ENCODE measurements at places on chromosomes 4 and X.

- DNase-seq = no peak
Measured at GRCh38 chrX:55697381-55697780, 20.2 kb upstream of the RRAGB start.

DNA sequence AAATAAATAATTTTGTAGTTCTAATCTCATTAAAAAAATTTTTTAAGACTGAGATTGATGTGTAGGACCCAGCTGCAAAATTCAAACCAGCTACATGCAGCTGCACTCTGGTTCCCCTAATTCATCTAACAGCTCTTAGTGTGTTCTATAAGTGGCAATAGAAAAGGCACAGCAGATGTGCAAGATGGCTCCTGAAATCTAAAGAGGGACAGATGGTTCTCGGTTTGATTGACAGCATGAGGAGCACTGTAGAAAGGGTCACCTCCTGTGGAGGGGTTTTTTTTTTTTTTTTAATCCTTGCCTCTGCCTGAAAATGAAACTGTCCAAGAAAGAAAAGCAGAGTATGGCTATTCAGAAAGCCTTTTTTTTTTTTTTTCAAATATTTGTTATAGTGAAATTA, 16.9 kb upstream of the OCIAD1 start:
- DNase-seq = no peak

DNA sequence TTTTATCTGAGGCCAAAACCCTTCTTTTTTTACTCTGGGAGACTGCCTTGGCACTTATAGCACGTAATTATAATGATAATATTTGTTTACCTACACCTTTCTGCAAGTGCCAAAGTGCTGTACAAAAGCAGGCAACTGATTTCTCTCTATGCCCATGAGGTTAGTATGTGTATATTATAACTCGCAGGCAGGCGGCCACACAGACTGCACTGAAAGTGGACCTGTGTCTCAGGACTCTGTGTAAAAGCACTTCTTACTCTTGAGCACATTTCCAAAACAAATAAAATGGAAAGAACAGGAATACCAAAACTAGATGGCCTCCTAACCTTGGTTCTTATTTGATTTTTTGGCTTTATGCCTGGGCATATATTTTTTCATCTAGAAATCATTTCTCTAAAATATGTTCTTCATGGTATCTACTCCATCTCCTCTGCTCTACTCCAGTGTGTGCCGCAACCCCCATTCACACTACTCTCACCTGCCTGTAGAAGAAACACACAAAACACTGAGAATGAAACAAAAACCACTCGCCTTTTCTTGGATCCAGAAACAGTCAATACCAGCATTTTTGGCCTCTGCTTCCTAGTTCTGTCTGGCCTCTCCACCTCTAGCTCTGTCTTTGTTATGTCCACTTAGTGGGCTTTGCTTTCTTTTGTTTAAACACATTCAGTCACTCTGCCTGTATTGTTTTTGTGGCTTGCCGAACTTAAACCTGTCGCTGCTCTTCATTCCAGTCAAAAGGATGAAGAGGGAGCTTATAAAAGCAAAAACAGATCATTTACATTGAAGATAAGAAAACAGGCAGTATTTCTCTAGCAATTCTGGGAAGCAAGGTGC, 934.5 kb upstream of the TENM3 start:
- no peak for DNase-seq

DNA sequence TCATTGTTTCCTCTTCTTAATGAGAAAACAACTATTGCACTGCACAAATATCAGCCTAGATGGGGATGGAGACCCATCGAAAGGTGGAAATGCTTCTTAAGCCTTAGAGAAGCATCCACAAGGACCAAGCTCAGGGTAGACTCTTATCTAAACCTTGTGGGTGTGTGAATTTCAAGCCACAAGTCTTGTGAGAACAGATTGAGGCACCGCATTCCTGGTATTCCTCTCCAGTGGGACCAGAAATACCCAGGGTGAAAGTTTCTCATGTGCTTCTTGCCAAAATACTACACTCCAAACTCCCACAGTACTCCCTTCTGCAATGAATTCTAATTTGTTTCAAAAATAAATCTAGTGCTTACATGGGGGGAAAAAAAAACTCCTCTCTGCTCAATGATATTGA, 375.6 kb downstream of the PDGFC start:
- DNase-seq = no peak

DNA sequence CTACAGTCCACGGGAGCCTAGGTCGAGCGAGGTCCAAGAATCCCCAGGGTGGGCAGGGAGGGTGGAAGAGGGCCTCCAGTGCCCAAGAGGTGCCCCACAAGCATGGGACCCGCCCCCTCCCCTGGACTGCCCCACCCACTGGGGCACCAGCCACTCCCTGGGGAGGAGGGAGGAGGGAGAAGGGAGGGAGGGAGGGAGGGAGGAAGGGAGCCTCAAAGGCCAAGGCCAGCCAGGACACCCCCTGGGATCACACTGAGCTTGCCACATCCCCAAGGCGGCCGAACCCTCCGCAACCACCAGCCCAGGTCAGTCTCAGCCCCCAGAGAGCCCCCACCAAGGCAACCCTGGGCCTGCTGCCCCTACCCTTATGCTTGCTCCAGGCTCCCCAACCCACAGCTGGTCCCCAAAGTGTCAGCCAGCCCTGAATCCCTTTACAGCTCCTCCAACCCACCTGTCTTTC, at the start of gene GATA1:
Gene GATA1, plus strand, starts transcription at position 250 of the 460 bp plus-strand sequence. CDS start 4,520 bp downstream, outside the sequence.
- no peak for DNase-seq

DNA sequence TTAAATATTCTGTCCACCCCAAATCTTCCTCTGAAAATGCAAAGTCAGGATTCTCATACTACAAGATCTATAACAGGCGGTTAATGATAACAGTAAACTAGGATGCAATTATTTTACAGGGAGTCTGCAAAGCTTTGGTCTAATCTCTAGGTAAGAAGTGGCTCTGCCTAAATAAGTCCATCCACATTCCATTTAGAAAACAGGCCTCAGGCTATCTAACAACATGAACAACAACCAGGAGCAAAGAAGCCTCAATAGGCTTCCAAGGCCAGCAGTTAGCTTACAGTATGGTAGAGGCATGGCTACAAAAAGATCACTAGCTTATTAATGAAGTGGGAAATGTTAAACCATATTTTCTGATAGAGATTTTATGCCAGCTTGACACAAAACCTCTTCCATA, 6.4 kb downstream of the MAB21L2 start:
- DNase-seq = no peak

GRCh38 chr4:14184265-14184664, 556.7 kb upstream of the BOD1L1 start:
- no peak for DNase-seq

- DNase-seq = no peak
Measured at GRCh38 chrX:18879144-18879543, 104.8 kb downstream of the PHKA2 start.

DNA sequence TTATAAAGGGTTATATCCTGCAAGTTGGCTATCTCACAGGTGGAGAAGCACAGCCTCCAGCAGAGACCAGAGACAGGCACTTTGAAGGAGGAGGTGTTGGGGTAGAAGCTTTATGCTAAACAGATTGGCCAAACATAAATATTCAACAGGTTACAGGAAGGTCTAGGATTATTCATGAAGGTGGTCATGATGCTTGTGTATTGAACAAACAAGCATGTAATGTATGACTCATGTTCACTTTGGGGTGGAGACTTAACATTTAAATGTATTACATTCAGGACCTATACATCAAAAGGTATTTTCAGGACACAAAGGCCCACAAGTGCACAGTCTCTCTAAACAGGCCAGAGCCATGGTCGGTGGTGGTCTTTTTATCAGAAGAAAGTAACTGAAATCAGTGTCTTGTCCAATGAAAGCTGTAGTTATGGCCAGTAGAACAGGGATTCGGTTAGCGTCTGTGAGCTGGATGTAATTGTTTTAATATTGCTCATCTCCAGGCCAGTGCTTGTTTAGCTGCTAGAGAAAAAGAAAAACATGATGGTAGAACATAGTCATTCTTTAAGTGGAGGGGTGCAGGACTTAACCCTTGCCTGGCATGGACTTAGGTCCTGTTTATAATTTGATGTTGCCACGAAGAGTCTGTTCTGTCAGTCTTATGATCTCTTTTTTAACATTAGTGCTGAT, 555.2 kb upstream of the PCDH10 start:
- no peak for DNase-seq

- no peak for DNase-seq
Measured at GRCh38 chr4:71334465-71334882, 4.3 kb upstream of the SLC4A4 start.

GRCh38 chr4:114310296-114310925, 288.2 kb upstream of the UGT8 start:
- no peak for DNase-seq

DNA sequence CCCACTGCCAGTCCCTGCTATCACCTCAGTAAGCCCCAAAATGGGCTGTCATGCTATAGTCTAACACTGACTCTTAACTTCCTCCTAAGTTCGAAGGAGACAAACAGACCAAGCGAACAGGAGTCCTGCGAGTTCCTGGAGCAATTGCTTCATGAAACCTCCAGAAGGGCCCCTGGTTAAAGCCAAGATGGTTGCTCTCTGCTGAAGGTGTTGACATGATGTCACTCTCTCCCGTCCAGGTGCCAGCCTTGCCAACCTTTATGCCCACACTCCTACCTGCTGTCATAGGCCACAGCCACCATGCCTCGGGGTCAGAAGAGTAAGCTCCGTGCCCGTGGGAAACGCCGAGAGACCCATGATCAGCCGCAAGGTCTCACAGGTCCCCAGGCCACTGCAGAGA, at the start of gene MAGEB6B:
Gene MAGEB6B, plus strand, starts transcription at position 301 of the 400 bp plus-strand sequence. Its CDS starts 0 bp downstream, at position 301.
- DNase-seq = no peak

- no peak for DNase-seq
Measured at GRCh38 chrX:136210806-136211205, 40.4 kb downstream of the MAP7D3 start.

DNA sequence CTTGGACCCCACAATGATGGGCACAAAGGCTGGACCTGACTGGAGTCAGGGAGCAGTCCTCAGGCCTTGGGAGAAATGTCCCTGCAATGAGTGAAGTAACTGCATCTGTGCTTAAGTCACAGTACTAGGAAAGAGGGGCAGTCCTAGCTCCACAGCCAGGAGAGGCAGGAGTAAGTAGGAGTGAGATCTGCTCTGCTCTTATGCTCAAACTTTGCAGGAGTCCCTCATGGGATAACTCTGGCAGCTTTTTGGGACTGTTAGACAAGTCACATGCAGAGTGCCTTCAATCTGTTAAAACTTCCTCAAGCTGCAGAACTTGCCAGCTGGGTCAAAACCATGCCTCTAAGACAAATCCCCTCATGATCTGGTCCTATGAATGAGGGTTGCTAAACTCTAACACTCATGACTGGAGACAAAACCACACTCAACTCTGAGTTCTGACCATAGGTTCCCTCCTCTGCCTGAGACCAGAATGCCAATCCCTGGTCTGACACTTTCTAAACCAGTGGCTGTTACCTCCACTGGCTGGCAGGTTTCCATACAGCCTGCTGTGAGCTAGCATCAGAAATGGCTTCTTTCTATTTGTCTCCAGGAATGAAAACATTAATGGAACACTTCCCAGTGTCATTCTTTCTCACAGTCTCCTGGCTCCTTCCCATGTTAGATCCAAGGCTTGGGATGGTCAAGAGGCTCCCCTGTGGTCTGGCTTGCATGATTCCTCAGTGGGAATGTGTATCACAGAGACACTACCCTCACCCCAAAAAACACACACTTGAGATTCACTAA, 819.3 kb downstream of the PCDH7 start:
- DNase-seq = no peak

DNA sequence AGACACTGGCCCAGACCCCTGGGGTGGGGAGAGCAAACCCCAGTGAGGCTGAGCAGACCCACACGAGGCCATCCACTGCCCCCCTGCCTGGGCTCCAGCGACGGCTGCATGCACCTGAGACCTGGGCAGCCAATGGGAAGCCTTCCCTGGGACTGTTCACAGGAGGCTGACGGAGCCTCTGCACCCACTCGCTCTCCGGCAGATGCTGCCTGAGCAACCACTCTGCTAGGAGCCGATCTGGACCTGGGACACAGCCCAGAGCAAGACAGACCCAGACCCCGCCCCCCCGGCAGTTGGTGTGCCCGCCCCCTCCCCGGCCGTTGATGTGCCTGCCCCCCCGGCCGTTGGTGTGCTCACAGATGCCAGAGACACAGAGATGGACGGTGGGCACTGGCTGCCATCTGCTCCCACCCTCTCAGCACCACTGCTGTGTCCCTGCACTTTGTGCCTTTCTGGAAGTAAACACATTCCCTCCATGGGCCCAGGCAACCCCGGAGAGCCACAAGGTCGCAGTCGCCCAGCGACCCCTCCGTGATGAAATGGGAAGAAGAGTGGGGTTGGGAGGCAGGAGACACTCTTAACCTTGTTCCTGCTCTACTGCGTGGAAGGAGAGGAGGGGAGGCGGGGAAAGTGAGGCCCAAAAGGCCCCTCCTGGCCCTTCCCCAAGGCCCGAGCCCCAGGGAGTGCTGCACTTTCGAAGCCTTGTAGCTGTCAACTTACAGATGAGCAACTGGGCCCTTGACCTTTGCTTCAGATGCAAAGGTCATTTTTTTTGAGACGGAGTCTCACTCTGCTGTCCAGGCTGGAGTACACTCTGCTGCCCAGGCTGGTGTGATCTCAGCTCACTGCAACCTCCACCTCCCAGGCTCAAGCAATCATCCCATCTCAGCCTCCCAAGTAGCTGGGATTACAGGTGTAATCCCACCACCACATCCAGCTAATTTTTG, 62.0 kb downstream of the ZFYVE28 start:
- no peak for DNase-seq

DNA sequence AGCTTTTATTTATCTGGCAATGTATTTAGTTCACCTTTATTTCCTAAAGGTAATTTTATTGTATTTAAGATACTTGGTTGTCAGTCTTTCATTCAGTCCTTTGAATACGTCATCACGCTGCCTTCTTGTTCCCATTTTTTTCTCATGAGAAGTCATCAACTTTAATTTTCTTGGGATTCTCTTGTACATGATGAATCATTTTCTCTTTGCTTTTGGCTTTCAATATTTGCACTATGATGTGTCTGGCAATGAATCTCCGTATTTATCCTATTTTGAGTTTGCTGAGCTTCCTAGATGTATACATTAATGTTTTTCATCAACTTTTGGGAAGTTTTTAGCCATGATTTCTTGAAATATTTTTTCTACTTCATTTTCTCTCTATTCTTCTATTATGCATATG, 28.4 kb downstream of the CLDN2 start:
- no peak for DNase-seq

DNA sequence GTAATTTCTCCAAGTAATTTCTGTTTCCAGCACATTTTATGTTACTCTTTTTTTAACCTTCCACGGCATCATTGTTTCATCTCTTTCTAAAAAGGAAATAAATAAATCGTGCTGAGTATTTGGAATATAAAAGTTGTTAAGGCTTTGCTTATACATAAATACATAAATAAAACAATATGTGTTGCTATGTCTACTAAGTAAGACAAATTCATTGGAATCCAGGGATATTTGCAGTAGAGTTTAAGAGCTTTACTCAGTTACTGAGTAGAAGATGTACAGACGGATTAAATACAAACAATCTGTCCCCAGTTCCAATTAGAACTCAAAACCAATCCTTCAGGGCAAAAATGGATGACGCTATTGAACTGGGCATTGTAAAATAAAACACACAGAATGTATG, 1.4 kb downstream of the ARHGAP24 start:
- no peak for DNase-seq

DNA sequence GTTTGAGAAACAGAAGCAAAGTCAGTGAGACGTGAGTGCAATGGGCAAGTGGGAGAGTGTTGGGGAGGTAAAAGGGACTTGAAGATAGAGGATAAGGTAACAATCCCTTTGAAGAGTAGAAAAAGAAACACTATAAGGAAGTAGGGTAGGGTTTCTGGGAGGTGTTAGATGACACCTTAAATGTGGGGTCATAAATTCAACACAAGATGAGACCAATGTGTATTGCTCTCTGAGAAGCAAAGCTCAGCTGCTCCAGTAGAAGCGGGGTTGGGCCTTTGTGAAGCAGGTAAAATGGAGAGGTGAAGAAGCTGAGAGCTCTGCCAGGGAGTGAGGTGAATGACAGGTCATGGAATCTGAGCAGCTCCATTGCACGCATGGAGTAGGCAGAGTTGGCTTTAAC, 85.3 kb downstream of the REELD1 start:
- DNase-seq = no peak
